ENCODE measurements at places on chromosomes 3 and 15.
A peak's percentile ranks its signal among the peaks of the same experiment; 100 is the strongest.

DNA sequence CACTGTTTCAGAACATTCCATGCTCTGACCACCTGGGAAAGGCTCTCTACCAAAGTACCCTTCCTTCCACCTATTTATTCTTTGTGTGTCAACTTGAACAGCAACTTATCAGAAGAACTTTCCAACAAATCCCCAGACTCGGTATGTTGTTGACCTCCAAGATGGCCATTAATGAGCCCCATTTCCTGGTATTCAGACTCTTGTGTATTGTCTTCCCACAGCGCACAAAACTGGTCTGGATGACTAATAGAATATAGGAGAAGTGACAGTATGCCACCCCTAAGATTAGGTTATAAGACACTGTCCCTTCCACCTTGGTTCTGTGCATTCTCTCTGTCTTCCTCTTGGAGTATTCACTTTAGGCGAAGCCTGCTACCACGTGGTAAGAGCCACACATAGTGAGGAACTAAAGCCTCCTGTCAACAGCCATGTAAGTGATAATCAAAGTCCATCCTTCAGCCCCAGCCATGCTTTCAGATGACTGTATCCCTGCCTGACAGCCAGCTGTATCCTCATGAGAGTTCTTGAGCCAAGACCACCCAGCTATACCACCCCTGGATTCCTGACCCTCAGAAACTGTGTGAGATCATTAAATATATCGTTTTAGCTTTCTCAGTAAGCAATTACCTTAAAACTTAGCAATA lies 481.7 kb downstream of the MAGI1 start:
- no peak for DNase-seq

- no peak for DNase-seq
Observed at GRCh38 chr3:159472611-159473010, 516.0 kb upstream of the IL12A start.

DNA sequence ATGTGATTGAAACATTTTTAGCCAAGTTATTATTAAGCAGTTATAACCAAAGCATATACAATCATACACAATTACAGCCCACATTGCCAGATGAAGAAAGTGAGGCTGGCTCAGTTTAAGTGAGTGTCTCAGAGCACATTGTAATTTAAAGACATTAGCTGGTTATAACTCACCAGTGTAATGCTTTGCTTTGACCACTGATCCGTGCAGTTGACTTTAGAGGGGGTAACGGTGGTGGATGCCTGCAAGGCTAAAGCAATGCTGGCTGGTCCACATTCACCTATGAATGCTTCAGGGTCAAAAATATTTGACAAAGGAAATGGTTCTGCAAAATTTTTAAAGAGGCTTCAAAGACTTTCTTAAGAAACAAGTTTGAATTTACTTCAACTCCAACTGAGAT lies 1.2 kb downstream of the C3orf85 start:
- no peak for DNase-seq

- no peak for DNase-seq
Observed at GRCh38 chr3:5485427-5485826, 297.9 kb downstream of the EDEM1 start.

DNA sequence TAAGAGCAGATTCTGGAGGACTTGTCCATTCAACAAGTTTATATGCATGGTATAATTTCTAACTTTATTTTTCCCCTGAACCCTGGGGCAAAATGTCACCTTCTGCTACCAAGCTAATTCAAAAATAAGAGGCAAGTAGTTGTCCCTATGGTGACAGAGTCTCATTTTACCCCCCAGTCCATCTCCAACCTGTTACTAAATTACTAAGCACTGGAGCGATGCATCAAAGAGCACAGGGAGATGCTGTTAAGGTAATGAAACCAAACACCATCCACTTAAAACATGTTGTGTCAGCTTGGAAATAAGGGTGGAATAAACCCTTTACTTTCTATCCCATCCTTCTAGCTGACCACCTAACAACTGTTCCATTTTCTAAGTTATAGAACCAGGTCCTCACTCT lies 417.4 kb upstream of the ATP11B start:
- no peak for DNase-seq

DNA sequence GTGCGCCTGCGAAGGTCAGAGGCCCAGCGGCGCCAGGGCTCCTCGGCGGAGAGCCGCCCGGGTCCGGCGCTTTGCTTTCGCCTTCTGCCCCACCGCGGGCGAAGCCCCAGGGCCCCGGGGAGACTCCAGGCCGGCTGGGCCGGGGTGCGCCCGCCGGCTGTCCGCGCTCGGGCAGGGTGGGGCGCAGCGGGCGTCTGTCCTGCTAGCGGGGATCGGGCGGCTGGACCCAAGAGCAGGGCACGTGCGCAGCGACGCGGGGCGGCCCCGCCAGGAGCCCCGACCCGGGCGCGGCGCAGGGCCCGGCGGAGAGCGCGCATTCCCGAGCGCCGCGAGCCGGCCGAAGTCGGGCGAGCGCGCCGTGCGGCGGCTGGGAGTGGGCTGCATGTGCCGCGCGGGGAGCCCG lies 569 bp upstream of the ALDH1A3 start:
- DNase-seq, result no peak

DNA sequence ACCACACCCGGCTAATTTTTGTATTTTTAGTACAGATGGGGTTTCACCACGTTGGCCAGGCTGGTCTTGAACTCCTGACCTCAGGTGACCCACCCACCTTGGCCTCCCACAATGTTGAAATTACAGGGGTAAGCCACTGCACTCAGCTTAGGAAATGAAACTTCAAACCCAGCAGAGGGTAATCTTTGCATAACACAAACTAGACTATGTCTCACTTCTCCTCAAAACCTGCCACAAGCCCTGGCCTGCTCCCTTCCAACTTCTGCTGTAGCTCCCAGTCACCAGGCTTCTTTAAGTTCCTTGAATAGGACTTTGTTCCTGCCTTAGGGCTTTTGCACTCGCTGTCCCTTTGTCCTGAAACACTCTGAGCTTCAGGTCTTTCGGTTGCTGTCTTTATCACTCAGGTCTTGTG lies 39.2 kb upstream of the SEMA4B start:
- DNase-seq, result no peak

DNA sequence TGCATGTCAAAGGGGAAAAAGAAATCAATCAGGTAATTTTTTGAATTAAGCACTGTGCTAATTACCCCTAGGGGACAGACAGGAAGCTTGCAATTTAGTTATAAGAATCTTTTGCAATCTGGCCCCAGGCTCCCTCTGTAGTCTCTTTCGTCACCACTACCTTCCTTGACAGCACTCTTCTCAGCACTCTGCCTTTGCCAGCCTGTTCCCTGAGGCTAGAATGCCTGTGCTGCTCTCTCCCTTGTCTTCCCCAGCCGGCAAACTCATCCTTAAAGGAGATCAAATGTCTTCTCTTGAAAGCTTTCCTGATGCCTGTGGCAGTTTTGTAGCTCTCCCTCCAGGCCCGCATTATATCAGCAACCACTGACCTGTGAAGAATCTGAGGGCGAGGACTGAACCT lies 32.4 kb upstream of the PRTG start:
- no peak for DNase-seq

DNA sequence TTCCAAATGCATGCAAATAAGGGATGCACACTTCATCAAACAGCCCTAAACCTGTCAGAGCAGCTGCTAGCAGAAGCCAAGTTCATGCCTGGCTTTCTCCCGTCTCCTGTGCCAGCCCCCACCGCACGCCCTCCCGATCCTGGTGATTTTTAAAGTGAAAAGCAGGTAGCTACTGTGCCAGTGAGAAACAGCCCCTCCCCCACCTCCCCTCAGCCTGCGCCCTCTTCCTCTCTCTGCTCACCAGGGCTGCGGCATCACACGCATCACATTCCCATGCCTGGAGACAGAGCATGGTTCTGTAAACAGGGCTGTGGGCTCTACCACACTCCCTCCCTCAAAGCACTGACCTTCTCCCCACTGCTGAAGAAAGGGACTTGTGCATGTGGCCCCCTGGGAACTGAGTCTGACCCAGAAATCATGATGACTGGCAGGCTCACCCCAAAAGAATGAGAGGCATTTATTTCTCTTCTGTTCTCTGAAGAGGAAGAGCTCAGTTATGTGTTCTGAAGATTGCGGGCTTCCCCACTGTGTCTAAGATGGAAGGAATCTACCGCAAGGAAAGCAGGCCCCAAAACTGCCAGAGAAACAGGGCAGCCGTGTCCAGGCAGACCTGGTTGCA lies 14.5 kb upstream of the SLC6A1 start:
- DNase-seq, result no peak

DNA sequence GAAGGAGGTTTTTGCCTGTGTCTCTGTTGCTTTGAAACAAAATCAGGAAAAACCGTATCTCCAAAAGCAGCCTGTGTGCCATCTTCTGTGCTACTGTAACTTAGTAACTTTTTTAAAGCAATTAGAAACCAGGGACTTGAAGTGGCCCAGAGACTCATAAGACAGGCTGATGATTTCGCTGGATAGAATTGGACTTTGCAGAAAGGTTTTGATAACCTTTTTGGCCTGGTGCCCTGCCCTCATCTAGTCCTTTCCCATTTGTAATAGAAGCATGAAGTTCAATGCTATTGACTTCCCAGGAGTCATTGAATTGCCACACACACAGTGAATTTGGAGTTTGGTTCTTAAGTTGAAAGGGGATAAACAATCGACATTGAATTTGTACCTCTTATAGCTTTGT lies 157.2 kb downstream of the PTPRG start:
- no peak for DNase-seq

DNA sequence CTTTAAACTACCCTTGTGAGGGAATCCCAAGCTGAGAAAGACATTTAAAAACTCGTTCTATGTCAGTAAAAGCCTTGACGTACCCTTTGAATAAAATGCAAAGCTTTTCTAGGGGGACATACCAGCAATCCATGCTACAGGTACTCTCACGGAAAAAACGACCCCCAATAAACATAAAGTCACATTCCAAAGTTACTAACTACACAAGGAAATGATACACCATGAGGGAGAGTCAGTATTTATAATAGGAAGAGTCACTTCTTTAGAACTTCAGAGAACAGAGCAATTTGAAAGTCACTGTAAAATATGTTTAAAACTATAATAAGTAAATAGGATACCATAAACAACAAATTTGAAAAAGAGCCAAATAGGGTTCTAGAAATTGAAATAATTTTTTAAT lies 63.2 kb downstream of the CFAP20DC start:
- no peak for DNase-seq

- DNase-seq, result no peak
Observed at GRCh38 chr3:137349557-137350348, 392.0 kb downstream of the IL20RB start.

DNA sequence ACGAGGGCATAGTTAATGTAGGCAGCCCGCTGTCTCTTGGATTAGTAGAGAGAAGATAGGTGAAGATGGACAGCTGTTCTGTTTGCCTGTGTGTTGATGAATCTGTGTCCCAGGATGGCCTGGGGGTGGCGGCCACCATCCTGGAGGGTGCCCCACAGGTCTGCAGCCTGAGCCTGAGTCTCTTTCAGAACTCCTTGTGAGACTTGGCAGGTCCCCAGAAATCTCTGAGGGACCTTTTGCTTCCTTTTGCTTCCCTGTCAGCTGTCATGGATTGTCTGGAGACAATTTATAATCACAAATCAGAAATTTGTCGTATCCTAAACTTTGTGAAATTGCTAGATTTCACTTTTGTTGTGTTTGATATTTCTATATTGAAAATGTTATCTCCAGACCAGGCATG lies 17.4 kb downstream of the FAN1 start:
- DNase-seq, result no peak

DNA sequence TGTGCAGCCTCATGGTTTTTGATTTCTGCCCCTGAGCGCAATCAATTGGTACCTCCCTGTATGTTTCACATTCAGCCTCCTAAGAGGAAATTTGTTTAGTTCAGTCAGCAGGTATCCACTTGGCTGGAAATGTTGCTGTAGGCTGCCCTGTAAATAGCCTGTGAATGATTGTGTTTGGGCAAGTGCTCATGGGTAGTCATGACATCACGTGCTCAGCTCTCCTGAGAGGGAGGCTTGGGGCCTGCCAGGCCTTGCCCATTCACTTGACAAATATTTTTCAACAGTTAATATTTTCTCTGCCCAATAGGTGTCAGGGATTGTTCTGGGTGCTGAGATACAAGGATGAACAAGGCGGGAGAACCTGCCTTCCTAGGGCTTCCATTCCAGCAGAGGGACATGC lies 13.3 kb downstream of the HRH1 start:
- DNase-seq, result no peak

GRCh38 chr3:24830230-24831152 lies 335.8 kb upstream of the THRB start:
- no peak for DNase-seq

- DNase-seq, result peak; percentile 63
Observed at GRCh38 chr3:126654571-126655383, at the start of gene TXNRD3. TSS of gene TXNRD3 (minus strand) at chr3:126655124.

DNA sequence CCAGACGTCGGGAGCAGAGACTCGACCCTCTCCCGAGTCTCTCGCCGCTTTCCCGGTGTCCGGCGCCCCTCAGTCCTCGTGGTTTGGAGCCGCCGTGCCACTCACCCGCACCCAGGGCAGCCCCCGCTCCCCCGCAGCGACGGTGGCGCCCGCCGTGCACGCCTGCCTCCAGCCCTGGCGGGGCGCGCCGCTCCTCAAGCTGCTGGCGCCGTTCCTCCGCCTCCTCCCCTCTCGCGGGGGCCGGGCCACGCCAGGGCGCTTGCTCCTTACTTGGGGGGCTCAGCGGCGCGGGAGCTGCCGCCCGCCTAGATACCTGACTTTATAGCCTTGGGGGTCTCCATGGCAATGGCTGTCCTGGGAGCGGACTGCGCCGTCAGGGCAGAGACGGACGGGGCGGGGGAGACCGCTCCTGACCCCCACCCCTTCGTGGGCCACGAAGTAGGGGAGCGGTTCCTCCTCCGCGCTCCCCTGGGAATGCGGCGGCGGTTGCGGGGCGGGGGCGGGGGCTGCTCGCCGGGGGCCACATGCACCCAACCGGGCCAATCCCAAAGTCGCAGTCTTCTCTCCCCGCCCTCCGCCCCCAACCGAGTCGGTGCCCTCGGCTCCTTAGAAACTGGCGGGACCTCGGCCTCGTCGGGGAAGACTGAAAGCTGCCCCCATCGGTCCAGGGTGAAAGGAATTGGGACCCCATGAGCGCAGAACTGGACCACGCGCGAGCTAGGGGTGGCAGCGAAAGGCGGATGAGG lies at the start of gene ANKRD63:
TSS of gene ANKRD63 (minus strand) at position 196 of the 746 bp plus-strand sequence. CDS start 478 bp downstream, outside the sequence.
- DNase-seq, result no peak

DNA sequence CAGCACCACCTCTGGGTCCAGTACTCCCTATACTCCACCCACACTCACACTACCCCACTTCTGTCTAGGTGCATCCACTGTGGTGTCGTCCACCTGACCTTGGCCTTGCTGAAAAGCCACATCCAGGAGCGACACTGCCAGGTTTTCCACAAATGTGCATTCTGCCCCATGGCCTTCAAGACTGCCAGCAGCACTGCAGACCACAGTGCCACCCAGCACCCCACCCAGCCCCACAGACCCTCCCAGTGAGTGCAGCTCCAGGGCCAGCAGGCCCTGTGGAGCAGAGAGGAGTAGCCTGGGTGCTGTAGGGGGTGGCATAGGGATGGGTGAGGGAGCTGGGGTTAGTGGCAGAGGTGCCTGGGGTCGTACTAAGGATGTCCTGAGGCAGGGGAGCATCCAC lies 19.4 kb upstream of the ALPK3 start:
- DNase-seq, result no peak

DNA sequence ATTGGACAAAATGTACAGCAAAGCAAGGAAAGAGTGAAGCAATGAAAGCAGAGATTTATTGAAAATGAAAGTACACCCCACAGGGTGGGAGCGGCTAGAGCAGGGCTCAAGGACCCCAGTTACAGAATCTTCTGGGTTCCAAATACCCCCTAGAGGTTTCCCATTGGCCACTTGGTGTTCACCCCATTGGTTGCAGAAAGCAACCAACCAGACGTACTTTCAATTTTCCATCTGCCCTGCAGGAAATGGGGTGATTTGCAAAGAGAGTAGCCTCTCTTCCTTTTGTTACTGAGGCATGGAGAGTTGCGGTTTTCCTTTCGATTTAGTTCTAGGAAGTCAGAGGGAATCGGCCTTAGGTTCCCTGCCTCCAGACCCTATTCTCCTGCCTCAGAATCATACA lies 2.4 kb downstream of the PML start:
- DNase-seq, result no peak
